Activated naive CD8-positive, alpha-beta T cell treated with anti-CD3 and anti-CD28 coated beads, Interleukin-2, amount 10 ng/mL, durations not matched to agents 7 days and 5 days (primary cell): ENCODE measurements at places on chromosomes 7 and 10. TPM values are rescaled to one million over a fixed set of nuclear protein-coding genes. Genes with fewer than 3 reads are reported as not detected.
A peak's percentile ranks its signal among the peaks of the same experiment; 100 is the strongest.

DNA sequence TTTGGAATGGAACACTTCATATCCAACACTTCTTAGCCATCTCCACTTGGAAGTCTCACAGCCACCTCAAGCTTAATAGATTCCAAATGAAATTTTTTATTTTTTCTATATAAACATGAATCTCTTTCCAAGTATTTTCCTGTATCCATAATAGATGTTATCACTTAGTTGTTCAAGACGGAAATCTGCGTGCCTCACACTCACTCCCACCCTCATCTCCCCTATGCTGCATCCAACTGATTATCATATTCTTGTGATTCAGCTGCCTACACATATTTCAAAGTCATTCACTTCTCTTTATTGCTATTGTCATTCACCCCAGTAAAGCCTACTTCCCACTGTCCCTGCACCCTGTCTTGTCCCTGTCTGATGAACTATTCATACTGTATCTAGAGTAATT is 70.2 kb upstream of the MKX start:
- no peak for DNase-seq

- no peak for DNase-seq
These were observed 253.5 kb downstream of the ABCA13 start for GRCh38 chr7:48424731-48425130.

Gene ZNF467
- 1.0 TPM for total RNA-seq

DNA sequence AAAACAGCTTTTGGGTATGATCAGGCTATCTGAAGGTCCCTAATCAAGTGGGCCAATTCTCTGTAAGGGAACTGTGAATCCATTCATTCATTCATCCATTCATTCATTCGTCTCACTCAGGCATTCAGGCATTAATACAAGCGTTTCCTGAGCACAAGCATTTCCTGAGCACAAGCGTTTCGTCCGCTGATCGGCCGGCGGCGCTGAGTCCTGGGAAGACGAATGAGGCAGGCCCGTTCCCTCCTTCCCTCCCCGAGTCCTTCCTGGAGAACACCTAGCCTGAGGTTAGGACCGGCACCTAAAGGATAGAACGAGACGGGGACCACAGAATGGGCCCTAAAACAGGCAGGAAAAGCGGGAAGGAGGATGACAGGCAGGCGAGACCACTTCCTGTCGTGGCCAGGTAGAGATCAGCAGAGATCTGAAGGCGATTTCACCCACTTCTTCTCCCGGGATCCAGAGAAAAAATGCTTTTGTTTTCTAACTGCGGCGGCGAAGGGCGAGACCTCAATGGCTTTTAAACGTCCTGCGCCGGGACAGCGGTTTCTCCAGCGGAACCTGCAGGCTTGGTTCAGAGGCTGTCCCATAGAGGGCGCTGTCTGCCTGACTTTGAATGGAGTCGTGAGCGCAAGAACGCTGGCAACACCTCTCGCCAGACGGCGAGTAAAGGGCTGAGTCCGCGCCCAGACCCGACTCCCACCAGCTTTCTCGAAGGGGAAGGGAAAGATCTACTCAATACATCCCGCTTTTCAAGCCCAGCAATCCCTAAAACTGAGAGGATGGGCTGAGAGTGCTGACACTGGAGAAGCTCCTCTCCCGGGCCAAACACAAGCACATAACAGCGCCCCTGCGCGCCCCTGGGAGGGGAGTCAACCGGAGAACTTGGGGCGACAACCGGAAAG is 2.9 kb upstream of the HMX3 start:
- DNase-seq = peak; percentile 82

Gene FXYD4
- total RNA-seq = not detected

- peak; percentile 72 for DNase-seq
These were observed 27.1 kb downstream of the TNRC18 start for GRCh38 chr7:5396542-5396941.

- no peak for DNase-seq
These were observed 2.9 kb downstream of the A1CF start for GRCh38 chr10:50882540-50882983.

GRCh38 chr7:22884911-22885788 is 62.5 kb upstream of the TOMM7 start:
- DNase-seq = no peak

GRCh38 chr10:132574783-132575319 is 37.3 kb downstream of the INPP5A start:
- DNase-seq = no peak

DNA sequence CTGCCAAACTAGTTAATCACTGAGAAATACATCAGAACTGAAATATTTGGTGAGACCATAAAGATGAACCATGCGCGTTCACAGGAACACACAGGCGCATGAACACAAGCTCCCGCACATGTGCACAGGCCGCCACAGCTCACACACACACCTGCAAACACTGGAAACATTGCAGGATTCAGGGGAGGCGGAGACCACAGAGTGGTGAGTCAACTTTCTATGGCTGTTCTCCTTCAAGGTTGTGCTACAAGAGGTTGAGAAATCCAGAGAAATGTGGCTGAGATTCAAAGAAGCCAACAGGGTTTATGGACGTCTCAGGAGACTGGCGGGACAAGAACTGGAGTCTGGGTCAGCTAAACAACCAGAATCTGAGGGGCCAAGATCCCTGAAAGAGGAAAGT is 17.8 kb downstream of the ESYT2 start:
- DNase-seq = no peak

Gene DLX5
- total RNA-seq = not detected

GRCh38 chr7:44143646-44144250 is 2.6 kb upstream of the MYL7 start:
- peak; percentile 19 for DNase-seq

Gene GPR22
- not detected for total RNA-seq

Gene RGR
- total RNA-seq = not detected

Gene MYL10
- not detected for total RNA-seq

Gene MCM7
- 278 TPM for total RNA-seq

DNA sequence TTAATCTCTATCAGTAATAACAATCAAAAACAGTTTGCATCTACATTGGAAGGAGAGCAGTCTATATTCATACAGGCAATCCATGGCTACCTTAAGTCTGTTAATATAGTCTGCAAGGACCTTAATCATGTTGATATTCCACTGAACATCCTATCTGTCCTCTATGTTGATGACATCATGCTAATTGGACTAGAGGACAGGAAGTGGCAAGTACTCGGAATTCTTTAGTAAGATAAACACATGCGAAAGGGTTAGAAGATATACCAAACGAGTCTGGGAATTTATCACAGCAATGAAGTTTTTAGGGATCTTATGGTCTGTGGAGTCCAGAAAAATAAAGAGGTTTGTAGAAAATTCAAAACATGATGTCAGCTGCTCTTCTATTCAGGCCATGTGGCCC is 11.3 kb upstream of the SAMD9L start:
- DNase-seq = no peak

GRCh38 chr10:35605191-35605590 is at the start of gene GJD4:
Gene GJD4 (plus strand): TSS chr10:35605341. CDS start chr10:35605568, 227 bp downstream.
- DNase-seq = no peak

DNA sequence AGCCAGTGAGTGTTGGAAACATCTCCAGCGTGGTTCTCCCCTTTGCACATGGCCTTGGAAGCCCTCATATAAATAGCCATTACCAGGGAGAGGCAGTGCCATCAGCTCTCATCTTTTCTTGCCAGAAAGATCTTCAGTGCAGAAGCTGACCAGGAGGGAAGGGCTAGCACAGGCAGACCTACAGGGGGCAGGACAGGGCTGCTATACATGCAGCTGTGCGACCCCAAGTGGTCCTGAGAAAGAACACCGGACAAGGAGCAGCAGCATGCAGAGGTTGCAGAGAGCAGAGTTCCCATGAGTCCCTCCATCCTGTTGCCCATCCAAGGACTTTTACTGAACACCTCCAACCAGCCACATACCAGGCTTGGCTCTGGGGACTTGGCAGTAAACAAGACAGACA is 17.1 kb downstream of the GRID1 start:
- no peak for DNase-seq

Gene GPRIN2
- not detected for total RNA-seq

Gene LRRC4
- 0.11 TPM for total RNA-seq

- DNase-seq = peak; percentile 80
These were observed 19.1 kb downstream of the DNAJB12 start for GRCh38 chr10:72335394-72336258.

DNA sequence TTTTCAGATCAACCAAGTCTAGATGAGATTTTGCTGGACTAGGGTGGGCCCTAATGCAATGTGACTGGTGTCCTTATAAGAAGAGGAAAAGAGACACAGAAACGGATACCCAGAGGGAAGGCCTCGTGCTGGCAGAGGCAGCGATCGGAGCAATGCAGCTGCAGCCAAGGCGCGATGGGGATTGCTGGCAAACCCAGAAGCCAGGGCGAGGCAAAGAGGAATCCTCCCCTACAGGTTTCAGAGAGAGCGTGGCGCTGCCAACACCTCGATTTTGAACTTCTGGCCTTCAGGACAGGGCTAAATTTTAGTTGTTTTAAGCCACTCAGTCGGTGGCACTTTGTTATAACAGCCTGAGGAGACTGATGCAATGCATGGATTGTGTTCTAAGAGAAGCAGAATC is 157.1 kb upstream of the RHEB start:
- DNase-seq = no peak
